CD4-positive, alpha-beta T cell treated with Interleukin-4 for 1 hour (primary cell): ENCODE measurements at places on chromosomes 11 and 22.

GRCh38 chr22:27438271-27438980, 363.1 kb downstream of the MN1 start:
- no peak for DNase-seq

GRCh38 chr22:49849161-49850020, 4.3 kb upstream of the ZBED4 start:
- peak; percentile 29 for DNase-seq

GRCh38 chr22:43829904-43830851, 18.1 kb upstream of the EFCAB6 start:
- DNase-seq, result no peak

GRCh38 chr11:111801135-111801534, 34.9 kb upstream of the PPP2R1B start:
- no peak for DNase-seq

DNA sequence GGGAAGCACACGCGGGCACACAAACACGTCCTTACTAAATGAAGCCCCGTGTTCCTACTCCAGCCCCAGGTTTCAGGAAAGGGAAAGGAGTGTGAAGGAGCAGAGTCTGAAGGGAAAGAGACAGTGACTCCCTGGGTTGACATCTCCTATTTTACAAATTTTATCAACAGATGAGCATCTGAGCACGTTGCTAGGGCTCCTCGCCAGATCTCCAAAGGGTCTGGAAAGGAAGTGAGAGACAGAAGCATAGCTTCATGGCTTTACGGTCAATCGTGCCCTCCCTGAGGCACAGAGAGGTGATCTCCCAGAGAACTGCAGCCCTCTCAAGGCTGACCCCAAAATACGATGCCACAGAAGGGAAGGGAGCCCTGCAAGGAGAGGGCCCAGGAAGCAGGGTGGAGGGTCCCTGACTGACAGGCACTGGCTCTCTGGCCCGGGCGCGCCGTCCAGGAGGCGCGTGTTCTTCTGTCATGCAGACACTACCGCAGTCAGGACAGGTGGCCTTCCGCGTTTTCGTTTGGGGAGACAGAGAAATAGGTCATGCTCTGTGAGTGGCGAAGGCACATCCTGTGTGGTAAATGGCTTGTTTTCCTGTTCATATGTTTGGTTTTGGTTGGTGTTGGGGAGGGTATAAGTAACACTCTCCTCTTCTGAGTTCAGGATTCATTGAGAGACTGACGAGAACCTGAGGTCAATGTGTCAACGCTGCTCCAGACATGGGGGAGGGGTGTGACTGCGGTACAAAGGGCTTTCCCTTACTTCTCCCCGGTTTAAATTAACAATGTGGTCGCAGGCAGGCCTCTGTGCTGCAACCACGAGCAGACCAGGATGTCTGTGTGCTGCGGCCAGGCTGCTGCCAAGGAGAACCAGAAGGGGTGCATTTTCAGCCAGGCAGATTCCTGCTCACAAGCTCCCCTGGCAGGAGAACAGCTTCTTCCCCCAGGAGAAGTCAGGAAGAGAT, 813.3 kb downstream of the OPCML start:
- DNase-seq, result peak; percentile 56
